Body of pancreas (tissue), 4 donors: ENCODE measurements at places on chromosomes 2 and 18. TPM values are rescaled to one million over a fixed set of nuclear protein-coding genes. Genes with fewer than 3 reads are reported as not detected.

- no peaks in the 10 kb centered on the region for H3K27me3 ChIP-seq
- DNase-seq: no peak
- peaks cover 24% of the 10 kb centered on the region for H3K4me1 ChIP-seq
Observed at GRCh38 chr2:203022751-203023150, 8.1 kb downstream of the NBEAL1 start.

DNA sequence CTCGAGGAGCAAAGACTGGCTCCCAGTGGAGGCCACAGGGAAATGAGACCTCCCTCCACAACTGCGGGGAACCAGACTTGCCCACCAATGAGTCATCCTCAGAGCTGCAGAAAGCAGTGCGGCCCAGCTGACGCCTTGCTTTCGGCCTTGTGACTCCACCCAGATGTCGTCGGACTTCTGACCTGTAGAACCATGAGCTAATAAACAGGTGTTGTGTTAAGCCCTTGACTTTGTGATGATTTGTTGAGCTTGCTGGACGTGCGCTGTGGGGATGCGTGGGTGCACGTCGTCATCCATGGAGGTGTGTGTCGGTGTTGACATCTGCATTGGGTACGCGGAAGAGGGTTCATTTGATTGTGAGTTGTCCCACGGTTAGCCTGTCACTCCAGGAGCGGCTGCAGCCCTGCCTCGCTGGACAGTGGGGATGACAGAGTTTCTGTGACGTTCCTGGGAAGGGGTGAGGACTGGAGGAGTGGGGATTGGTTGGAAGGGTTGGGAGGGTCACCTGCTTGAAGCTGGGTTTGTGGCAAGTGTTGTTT is 154.1 kb downstream of the SH3BP4 start:
- DNase-seq: no peak
- no peak overlapping the region for H3K4me3 ChIP-seq
- no peak overlapping the region for H3K27ac ChIP-seq
- H3K27me3 ChIP-seq: no peaks in the 10 kb centered on the region

GRCh38 chr2:66536997-66537396 is 102.1 kb downstream of the MEIS1 start:
- peak overlapping the region; percentile 18 for H3K27ac ChIP-seq
- H3K36me3 ChIP-seq: no peaks in the 10 kb centered on the region
- H3K27me3 ChIP-seq: no peaks in the 10 kb centered on the region
- H3K4me1 ChIP-seq: peaks cover 60% of the 10 kb centered on the region
- DNase-seq: no peak
- no peak overlapping the region for H3K4me3 ChIP-seq

DNA sequence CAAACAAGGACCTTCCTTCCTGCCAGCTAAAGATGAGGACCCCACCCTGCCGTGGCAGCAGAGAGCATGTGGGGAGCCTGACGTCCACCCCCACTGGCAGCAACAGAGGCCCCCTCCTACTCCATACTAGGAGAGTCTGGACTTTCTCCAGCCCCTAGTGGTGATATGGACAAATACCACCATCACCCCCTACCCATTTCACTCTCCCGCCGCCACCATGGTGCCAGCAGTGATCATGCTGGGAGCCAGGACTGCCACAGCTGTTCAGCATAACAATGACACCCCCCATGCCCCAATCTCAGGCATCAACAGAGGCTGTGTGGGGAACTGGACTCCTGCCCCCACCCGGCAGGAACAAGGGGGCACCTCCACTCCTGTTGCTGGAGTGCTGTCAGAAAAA is 42.7 kb upstream of the ATP9B start:
- H3K27ac ChIP-seq: no peak overlapping the region
- no peak overlapping the region for H3K4me3 ChIP-seq
- DNase-seq: no peak
- no peaks in the 10 kb centered on the region for H3K36me3 ChIP-seq

The M1AP gene
- not detected for total RNA-seq

DNA sequence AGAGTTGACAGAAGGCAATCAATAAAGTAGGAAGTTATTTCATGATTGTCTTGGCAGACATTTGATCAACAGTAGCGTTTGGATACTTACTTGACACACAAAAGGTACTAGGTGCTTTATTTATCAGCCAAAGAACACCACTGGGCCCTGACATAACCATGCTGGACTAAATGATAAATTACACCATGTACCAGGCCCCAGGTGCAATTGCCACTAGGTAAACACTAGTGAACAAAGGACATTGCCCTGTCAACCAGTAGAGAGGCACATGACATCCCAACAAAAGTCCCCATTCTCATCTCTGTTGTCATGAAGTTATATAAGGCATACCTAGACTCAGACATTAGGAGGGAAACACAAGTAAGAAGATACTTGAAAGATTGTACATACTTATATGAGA is 747.2 kb downstream of the SATB2 start:
- no peak for DNase-seq
- no peaks in the 10 kb centered on the region for H3K27me3 ChIP-seq
- no peak overlapping the region for H3K4me3 ChIP-seq
- H3K4me1 ChIP-seq: no peaks in the 10 kb centered on the region
- H3K27ac ChIP-seq: no peak overlapping the region
- no peaks in the 10 kb centered on the region for H3K36me3 ChIP-seq
